ENCODE measurements at places on chromosomes 4 and X.

GRCh38 chrX:77167993-77168392 lies 279.2 kb upstream of the FGF16 start:
- no peak for DNase-seq

GRCh38 chr4:100489305-100489704 lies 28.5 kb downstream of the EMCN start:
- DNase-seq = no peak

- DNase-seq = no peak
These were observed 1.1 kb downstream of the GAB1 start for GRCh38 chr4:143337600-143338287.

DNA sequence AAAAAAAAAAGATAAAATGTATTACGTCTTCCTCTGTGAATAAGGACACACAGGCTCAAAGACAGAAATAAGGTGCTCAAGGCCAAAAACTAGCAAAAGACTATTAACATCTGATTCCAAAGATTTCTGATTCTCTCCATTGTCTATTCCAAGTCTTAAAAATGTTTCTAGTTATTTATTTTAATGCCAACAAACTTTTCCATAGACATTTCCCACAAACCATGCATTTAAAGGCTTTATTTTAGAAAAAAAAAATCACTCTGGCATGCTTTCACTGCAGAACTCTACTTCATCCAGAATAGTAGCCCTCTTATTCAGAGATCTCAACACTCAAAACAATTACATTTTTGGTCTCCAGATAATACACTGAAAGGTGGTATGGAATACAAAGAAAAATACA lies 545.0 kb upstream of the TENM3 start:
- no peak for DNase-seq

- DNase-seq = no peak
These were observed 238.7 kb upstream of the KCNIP4 start for GRCh38 chr4:22187203-22187820.

- DNase-seq = no peak
These were observed 74.2 kb downstream of the BEND4 start for GRCh38 chr4:42078184-42078801.

DNA sequence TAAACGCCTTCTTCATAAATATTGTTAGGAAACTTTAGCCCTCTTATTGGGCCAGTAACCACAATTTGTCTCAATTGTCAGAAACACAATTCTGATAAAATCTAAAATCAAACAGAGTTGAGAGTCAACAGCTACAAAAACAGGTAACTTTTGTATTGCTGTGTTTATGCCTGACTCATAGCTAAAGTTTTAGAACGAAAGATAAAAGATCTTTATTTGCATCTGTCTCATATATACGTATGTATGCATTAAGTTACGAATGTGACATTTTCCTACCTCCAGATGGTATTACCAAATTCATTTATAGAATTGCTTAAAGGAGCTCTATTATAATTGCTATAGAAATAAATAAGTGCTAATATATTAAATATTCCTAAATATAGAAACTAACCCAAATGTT lies 887.9 kb upstream of the NDST4 start:
- no peak for DNase-seq
